Activated naive CD4-positive, alpha-beta T cell (primary cell): ENCODE measurements at places on chromosomes 6 and 20.

GRCh38 chr6:52049252-52050050 is 38.0 kb downstream of the PKHD1 start:
- DNase-seq = no peak

DNA sequence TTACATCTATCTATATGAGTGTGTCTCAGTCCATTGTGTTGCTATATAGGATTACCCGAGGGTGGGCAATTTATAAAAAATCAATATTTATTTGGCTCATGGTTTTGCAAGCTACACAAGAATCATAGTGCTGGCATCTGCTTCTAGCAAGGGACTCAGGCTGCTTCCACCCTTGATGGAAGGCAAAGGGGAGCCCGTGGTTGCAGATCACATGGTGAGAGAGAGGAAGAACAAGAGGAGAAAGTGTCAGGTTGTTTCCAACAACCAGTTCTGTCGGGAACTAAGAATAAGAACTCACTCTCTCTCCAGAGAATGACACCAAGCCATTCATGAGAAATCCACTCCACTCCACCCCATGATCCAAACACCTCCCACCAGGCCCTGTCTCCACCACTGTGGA is 48.2 kb upstream of the TENT5A start:
- DNase-seq = no peak

GRCh38 chr6:125157725-125158124 is 4.2 kb downstream of the TPD52L1 start:
- DNase-seq = no peak

GRCh38 chr6:111747396-111747795 is 125.9 kb downstream of the FYN start:
- DNase-seq = no peak

GRCh38 chr20:44704551-44704971 is 10.6 kb upstream of the CCN5 start:
- no peak for DNase-seq

- no peak for DNase-seq
These were observed 46.3 kb downstream of the NRN1 start for GRCh38 chr6:5960456-5960855.

DNA sequence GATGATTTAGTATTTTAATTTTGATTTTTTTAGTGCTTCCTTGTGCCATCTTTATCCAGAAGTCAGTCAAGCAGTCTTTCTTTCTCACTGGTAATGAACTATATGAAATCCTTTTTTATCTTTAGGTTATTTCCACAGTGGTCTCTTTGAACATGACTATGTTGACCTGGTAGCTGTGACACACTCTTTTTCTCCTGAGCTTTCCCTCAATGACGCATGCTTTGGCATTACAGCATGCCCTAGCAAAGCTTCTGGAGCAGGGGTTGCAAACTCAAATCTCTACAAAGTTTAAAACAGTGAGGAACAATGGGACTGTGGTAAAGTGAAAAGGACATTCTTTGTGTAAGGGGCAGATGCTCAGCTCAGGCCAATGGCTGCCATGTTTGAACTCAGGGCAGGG is 4.5 kb upstream of the PLAGL1 start:
- DNase-seq = no peak

DNA sequence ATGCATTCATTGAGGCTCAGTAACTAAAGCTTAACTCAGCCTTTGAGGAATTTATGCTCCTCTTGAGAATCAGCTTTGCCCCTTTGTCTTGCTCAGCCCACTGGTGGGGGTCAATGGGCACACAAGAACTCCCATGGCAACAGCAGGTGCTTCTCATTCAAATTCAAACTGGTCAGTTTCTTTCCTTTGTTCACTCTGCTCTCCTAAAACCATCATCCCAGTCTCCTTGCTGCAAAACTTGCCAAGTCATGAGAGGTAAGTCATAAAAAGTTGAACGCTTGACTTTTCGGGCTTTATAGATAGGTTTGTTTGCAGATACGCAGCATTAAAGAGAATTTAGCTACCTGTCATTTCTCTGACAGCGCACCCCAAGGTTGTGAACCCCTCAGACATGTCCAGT is 146.8 kb downstream of the TFAP2A start:
- DNase-seq = no peak

- DNase-seq = no peak
These were observed 94.3 kb downstream of the RTN4IP1 start for GRCh38 chr6:106535012-106535411.

- DNase-seq = no peak
These were observed 1260.8 kb upstream of the GJE1 start for GRCh38 chr6:140871911-140872310.

- DNase-seq = no peak
These were observed 127.6 kb upstream of the AKAP12 start for GRCh38 chr6:151112130-151112529.

DNA sequence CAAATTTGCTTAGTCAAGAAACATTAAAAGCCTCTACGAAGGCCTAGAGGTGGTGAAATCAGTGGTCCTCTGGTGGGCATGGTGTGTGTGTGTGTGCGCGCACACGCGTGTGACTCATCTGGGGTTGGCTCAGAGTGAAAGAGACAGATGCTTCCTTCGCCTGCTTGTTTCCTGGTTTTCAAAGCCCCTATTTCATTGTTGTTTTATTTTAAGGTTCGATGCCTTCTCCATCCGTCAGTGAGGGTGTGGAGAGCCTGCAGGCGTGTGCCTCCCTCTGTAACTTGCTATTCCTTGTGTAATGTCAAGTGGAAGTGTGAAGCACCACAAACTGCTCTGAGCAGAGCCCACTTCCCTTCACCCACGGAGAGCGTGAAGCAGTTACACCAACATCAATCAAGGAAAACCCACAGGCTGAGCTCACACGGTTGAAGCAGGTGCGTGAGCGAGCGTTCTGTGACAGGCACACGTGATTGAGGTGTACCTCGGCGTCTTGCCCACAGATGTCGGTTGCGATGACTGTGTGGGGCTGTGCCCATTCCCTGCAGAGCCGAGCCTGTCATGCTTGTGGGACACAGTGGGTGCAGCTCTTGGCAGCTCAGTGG is 233.9 kb downstream of the PRL start:
- no peak for DNase-seq

DNA sequence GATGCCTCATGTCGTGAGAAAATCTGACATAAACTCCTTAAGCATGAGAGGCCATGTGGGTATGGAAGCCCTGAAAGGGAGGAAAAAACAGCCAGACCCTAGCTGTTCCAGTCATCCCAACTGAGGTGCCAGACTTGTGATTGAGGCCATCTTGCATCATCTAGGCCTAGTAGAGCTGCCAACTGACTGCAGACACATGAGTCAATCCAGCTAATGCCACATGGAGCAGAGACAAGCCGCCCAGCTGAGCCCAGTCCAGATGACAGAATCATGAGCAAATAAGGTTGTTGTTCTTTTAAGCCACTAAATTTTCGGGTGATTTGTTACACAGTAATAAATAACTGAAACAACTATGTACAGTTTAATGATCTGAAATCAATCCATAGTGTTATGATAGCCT is 680.9 kb downstream of the MAFB start:
- DNase-seq = no peak

DNA sequence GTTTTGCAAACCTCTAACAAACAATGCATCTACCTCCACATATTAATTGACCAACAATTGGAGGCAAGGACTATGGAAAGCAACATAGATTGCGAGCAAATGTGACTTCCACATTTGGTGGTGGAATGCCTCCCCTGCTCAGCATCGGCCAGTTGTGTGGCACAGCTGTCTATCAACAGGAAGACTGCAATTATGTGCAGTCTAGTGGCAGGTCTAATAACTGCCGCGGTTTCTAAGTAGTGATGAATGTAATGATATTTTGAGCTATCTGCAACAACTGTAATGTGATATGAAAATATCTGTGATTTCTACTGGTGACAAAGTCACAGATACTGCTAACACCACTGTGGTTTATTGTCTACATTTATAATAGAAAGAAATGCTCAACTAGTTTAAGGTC is 56.8 kb downstream of the NCR2 start:
- no peak for DNase-seq

- no peak for DNase-seq
These were observed 143.4 kb downstream of the BCKDHB start for GRCh38 chr6:80249897-80250296.

DNA sequence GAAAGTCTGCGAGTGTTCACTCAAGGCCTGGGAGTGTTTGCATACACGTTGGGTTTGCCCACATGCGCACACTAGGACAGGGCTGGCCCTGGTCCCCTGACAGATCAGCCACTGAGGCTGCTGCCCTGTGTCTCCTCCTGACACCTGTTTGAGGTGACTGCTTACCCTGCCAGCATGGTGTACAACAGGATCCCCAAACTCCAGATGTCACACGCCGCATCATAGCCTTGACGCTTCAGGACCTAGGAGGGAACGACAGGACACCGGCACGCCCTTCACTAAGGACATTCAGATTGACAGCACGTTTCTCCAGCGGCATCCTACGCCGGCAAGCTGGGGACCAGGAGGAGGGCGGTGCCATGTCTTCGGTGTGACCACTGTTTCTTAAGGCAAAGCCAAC is 37.0 kb upstream of the MPC1 start:
- no peak for DNase-seq

GRCh38 chr20:5467086-5467485 is 150.3 kb upstream of the PROKR2 start:
- DNase-seq = no peak

DNA sequence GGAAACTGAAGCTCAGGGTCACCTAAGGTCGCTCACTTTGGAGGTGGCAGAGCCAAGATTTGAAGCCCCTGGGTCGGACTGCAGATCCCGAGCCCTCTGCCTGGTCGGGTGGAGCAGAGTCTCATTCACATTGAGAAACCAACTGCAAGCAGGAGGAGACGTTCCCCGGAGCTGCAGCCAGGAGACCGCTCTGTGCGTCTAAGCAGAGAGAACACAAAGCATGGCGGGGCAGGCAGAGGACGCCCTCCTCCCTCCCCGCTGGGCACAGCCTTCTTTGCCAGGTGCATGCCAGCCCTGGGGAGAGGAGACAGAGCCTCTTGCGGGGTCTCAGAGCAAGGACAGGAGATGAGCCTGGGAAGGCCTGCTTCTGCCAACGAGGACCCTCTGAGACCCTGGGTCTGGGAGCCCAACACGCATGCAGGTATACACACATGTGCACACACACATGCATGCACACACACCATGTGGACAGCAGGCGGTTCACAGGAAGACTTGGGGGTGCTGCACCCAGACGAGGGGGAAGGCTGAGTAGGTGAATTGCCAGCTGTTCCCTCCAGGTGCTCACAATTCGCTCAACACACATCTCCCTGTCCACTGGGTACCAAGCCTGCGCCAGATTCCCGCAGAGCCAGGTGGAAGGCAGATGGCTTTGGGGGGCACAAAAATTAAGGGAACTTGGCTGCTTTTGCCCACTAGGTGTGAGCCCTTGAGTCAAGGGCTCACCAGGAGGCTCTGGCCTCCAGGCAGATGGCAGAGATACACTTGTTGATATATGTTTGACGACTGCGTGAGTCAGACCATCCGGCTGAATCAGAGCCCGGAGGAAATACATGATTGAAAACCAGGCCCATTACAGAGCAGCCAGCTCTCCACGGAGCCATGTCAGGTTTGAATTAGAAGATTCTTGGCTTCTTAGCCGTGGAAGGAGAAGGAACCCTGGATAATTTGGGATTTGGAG is 5.5 kb upstream of the NTSR1 start:
- DNase-seq = no peak

DNA sequence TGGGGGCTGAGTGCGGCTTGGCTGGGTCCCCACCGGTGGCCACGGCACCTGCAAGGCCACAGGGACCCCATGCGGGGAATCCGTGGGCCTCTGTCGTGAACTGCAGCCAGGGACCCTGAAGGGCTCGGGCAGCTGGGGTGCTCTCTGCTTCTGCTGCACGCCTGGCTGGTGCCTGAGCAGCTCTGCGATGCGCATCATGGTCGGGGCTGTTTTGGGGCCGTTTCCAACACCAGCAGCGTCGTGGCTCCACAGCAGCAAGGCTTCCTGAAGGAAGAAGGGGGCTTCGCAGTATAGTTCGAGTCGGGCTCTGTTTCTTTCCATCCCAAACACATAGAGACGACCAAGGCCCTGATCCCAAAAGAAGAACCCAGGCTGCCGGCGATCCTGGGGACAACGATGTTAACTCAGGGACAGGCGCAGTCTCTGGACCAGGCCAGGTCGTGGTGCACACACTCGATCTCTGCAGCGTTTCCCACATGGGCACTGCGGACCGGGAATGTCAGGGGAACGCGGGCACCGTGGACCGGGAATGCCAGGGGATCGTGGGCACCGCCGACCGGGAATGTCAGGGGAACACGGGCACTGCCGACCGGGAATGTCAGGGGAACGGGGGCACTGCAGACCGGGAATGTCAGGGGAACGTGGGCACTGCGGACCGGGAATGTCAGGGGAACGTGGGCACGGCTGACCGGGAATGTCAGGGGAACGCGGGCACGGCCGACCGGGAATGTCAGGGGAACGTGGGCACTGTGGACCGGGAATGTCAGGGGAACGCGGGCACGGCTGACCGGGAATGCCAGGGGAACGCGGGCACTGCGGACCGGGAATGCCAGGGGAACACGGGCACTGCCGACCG is 36.8 kb upstream of the BHLHE23 start:
- DNase-seq = no peak

DNA sequence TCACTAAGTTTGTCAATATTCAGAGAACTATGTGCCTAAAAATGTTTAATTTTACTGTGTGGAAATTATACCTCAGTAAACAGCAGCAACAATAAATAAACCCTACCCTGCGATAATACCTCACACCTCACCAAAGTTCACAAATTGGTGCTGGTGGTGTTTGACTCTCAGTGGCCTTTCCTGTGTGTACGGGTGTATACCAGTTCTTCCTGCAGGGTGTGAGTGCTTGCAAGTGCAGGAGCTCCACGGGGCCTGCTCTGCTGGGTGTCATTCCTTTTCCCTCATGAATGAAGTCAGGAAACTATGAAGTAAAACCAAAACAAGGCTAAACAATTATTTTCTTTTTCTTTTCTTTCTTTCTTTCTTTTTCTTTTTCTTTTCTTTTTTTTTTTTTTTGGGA is 4.1 kb upstream of the ENPP5 start:
- no peak for DNase-seq

DNA sequence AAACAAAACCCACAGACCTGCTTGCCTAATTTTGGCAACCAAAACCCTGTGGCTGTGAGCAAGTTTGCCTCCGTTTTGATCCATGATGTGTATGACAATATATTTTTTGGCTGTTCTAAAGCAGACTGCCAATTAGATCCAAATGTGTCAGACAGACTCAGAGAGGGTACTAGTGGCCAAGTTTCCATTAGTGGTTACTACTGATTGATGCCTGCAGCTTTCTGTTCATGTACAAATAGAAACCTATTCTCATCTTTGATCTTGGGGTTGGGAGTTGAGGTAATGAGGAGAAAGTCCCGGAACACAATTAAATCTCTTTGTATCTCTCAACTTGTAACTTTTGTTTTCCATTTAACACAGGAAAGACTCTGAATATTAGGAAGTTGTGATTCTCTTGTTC is 100.9 kb downstream of the RNF144B start:
- no peak for DNase-seq

DNA sequence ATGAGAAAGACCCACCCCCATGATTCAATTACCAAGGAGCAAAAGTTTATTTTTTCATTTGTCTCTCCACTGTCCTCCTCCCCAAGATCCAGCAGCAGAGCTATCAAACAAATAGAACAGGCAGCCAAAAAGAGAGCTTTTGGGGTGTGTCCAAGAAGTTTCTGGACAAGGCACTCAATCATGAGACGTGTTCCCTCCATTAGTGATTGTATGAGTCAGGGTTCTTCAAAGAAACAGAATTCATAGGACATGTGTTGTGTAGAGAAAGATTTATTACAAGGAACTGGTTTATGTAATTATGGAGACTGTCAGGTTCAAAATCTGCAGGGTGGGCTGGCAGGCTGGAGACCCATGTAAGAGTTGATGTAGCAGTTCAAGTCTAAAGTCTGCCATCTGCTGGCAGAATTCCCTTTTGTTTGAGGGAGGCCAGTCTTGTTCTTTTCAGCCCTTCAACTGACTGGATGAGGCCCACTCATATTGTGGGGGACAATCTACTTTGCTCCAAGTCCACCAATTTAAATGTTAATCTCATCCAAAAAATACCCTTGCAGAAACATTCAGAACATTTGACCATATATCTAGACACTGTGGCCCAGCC is 248.1 kb upstream of the OPRM1 start:
- no peak for DNase-seq
